Breast epithelium (tissue), 4 donors: ENCODE measurements at places on chromosomes 13 and 19. TPM values are rescaled to one million over a fixed set of nuclear protein-coding genes. Genes with fewer than 3 reads are reported as not detected.

The ZNF681 gene
- total RNA-seq = 6.1 TPM

The MEIS3 gene
- 17.1 TPM for total RNA-seq

The CYP2A7 gene
- total RNA-seq = not detected

The DLEU7 gene
- total RNA-seq = 0.66 TPM

The RASIP1 gene
- total RNA-seq = 10.7 TPM

The KLK15 gene
- not detected for total RNA-seq

The PBX4 gene
- total RNA-seq = 5.6 TPM

DNA sequence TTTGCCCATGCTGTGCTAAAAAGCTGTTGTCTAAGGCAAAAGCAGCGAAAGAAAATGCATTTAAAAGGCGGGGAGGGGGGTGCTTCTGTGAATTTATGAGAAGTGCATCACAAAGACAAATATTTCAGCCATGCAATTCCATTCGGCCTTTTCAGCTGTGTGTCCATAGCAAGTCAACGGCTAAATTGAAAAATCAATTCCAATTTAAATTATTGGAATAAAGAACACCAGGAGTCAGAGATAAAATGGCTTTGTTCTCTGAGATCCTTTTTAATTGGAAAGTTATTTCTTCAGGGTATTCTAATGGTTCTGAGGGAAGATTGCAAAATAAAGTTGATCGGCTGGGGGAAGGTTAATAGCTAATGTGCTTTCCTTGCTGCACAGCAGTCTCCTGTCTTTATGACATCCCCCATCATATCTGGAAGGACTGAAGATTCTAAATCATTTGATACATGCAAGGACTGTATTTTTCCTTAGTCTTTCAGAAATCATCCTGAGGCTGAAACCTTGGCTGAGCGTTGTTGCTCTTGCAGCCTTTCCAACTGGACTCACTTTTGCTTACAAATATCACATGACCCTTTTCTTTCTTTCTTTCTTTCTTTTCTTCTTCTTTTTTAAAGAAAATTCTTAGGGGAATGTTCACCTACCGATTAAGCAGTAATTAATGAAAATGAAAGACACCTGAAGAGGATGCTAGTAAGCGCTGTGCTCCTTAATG is 647.1 kb downstream of the DACH1 start:
- DNase-seq = no peak

- DNase-seq = no peak
Observed at GRCh38 chr13:46761866-46762265, 35.1 kb downstream of the ESD start.

DNA sequence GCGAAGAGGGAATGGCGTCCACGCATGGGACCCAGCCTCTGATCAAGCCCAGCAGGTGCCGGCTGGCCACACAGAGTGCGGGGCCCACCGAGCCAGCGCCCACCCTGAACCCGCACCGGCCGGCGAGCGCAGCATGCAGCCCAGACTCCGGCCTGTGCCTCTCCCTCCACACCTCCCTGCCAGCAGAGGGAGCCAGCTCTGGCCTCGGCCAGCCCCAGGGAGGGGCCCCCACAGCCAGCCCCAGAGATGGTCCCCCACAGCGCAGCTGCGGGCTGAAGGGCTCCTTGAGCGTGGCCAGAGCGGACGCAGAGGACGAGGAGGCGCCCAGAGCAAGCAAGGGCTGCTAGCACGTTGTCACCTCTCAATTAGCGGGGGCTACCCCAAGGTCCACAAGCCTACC is 904.5 kb downstream of the SLITRK6 start:
- DNase-seq = no peak

- DNase-seq = no peak
Observed at GRCh38 chr13:76239031-76239680, 603.0 kb downstream of the LMO7 start.

DNA sequence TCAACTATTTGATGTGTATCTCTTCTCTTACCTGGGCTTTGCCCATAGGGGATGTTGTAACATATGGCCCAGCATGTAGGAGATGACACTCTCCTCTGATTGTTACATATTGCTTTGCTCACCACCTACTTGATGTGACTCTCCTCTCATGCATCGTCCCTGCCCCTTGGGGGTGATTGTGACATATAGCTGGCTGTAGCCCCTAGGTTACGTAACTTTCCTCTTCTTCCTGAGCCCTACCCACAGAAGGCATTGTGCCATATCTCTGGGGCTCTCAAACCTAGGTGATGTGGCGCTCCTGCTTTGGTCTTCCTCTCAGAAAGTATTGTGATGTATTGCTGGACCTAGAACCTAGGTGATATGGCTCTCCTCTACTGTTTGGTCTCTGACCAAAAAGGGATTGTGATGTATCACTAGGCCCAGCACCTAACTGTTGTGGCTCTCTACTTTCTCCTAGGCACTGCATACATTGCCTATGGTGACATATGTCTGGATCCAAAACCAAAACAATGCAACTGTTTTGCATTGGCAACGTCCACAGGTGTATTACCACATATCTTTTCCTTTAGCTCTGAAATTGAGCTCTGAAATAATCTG is 71.9 kb upstream of the ZNF724 start:
- no peak for DNase-seq

DNA sequence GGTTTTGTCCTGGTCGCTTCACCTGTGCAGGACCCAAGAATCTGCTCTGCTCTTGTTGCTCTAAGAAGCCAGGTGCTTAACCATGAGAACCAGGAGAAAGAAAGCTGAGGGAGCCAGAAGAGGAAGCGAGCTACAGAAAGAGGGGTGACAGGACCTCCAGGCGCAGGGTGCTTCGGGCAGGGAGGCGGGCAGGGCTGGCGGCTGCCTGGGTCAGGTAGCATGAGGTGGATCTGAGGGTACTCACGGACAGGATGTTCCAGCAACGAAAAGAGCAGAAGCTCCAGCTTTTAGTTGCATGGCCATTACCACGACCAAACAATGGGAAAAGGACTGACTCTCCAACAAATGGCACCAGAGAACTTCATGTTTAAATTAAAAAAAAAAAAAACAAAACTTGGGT is 59.9 kb downstream of the ZNF724 start:
- no peak for DNase-seq

- no peak for DNase-seq
Observed at GRCh38 chr19:47032171-47032811, 12.7 kb downstream of the NPAS1 start.

DNA sequence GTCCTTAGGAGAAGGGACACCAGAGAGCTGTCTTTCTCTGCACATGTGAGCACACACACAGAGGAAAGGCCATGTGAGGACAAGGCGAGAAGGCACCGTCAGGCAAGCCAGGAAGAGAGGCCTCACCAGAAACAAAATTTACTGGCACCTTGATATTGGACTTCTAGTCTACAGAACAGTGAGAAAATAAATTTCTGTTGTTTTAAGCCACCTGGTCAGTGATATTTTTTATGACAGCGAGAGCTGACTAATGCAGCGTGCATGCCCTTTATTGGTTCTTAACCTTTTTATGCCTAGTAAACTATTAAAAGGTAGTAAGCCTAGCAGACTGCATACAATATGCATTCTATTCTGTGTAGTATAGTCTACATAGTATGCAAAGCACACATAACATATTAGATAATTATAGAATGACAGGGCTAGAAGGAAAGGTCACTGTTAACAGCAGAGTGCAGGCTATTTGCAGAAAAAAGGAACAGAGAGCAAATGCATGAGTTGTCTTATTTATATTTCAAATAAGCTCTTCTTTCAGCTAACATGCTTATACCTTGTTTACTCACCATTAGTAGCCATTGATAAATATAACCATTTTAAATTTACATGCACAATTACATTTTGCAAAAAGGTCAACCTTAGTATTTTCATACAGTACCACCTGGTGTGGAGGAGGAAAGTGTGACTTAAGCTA is 25.2 kb upstream of the KATNAL1 start:
- no peak for DNase-seq

DNA sequence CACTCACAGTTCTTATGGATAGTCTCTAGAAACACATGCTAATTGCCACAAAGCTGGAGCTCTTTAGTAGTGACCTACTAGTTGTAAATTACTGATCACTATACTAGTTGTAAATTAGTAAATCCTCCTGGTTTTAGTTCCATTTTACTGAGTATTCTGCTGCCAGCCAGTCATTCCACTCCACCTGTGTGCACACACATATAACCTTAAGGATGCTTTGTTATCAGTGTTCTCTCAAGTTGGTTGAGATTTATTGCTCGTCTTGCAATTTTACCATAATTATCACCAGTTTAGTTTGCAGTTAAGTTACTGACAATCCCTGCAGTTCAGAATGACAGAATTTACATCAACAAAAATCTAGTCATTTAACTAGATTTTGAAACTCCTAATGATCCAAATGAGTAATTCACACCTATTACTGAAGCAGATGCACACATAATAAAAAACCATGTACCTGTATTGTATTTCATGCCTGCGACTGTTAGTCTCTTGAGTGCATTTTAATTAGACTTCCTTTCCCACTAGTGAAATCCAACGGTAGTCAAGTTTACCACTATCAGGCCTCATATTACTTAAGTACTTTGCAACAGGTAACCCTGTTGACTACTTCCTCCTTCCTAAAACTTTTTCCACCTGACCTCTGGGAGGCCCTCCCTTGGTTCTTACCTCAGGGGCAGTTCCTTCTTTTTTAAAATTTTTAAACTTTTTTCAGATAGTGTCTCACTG is 7.6 kb downstream of the TPT1 start:
- DNase-seq = no peak

DNA sequence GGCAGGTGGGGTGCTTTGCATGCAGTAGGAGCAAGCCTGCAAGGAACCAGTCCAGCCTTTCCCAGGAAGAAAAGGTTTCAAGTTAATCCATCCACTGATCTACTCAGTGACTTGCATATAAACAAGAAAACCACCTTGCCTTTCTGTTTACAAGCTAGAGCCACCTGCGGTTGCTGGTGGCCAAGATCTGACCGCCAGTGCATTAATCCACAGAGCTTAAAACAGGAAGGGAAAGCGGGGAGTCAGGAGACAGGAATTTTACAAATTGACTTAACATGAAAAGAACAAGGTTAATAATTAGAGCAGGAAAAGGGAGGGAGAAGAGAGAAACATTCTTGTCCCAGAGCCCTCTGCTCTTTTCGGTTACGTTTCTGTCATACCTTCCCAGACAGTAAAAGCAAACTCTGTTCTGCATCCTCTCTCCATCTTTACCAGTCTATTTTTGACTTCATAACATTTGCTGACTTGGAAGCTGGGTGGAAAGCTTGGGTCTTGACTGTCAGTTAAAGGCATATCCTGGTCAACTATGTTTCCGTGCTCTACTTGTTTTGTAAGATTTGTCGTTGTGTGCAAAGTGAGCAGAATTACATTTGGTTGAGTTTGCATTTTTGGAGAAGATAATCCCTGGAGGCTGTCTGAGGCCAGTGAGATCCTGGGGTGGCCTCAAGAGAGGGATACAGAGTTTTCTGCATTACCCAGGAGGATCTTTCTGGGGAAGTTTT is 760.6 kb downstream of the EFNB2 start:
- no peak for DNase-seq

- no peak for DNase-seq
Observed at GRCh38 chr13:70841240-70842061, 733.2 kb upstream of the KLHL1 start.

DNA sequence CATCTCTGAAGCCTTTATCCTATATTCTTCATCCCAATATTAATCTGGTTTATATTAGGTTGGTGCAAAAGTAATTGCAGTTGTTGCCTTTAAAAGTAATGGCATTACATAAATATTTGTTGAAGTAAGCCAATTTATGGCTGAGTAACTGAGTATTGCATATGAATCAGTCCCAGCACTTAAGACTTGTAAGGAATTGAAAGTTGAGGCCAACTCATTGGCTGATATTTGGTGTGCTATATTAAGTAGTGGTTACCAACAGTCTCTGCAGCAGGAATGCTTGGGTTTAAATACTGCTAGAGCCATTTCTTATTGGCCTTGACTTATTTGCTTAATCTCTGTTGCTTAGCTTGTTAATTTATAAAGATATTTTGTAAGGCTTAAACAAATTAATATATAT is 460.7 kb downstream of the GPC6 start:
- DNase-seq = no peak

DNA sequence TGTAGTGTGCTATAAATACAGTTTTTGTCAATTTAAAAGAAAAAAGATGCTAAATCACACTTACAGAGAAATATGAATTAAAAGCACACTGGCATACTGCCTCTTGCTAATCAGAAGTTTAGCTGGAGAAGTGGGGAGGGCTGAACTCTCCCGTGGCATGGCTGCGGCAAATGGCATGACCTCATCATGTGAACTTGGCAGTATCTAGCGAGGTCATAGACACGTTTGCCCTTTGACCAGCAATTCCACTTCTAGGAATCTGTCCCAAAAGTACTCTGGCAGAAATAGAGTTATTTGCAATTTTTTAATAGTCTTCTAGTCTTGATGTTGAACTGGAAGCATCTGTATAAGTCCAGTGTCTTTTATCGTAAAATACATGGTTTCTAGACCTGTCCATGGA is 42.0 kb upstream of the MCF2L start:
- no peak for DNase-seq

- DNase-seq = no peak
Observed at GRCh38 chr13:24264976-24265375, 44.4 kb upstream of the C1QTNF9 start.
